ENCODE measurements at places on chromosomes 11 and 22.

DNA sequence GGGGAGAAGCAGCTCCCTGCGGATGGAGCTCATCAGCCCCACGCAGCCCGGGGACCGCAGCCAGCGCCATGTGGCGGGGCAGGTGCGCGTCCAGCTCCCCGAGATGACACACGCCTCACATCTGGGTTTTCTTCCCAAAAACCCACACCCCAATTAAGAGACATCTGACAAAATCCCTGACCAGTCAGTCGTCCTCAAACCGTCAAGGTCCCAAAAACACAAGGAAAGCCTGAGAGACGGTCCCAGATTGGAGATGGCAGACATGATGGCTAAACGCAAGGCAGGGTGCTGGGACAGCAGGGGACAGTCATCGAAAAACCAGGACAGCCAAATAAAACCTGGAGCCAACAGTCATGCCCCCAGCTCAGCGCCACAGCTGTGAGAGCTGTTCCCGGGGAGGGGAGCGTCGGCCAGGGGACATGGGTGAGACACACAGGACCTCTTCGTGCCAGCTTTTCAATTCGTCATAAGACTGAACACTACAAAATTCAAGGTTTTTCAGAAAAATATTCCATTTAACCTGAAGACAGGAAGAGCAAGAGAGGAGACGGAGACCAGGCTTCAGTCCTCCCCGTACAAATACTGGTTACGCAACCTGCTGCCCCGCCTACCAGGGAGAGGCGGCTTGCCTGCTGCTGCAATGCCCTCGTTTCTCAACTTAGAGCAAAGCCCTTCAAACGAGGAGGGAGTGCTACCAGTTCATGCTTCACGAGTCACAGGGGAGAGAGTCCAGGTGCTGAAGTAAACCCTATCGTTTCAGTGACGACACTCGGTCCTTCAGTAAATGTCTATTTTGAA is 10.5 kb downstream of the TOLLIP start:
- DNase-seq, result peak; percentile 61

DNA sequence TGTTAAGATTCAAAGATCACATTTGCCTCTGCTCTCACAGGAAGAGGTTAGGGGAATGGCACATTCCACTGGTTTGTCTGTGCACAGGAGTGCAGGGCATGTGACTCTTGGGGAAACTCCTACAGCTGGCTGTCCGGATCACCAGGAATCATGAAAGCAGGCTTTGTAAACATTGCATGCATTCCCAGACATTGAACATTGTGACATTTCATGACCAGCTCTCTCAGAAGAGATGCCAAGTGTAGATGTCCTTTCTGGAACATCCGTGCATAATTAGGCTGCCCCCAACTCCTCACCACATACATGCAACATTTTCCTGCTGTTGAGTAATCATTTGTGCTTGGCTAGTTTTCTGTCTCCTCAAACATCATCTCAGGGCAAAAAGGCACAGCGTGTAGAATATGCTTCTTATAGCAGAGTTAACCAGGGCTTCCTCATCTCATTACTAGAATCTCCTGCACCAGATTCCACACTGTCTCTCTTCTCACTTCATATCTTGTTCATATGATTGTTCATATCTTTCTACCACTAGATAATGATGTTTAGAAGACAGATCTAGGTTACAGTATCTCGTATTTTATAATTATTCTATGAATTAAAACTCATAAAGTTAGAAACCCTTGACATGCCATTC is 694.7 kb downstream of the NTM start:
- peak; percentile 100 for DNase-seq

DNA sequence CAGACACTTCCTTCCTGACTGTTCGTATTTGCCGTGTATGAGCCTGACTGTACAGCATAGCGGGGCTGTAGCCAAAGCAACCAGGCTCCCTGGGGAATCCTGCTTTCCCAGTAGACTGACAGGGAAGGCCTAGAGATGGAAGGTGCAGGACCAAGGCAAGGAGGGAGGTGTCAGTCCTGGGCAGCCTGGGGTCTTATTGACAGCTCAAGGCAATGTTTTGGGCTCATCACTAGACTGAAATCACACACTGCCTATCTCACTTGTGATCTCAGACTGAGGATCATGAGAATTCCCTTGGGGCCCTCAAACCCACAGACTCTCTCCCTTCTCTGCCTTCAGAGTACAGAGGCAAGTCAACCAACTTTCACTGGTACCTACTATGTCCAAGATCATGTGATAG is 346.8 kb upstream of the NARS2 start:
- no peak for DNase-seq

GRCh38 chr22:39297490-39298240 is 21.8 kb downstream of the RPL3 start:
- peak; percentile 62 for DNase-seq

- no peak for DNase-seq
These were observed 32.2 kb upstream of the SYT9 start for GRCh38 chr11:7219491-7219890.

- DNase-seq, result no peak
These were observed 8.7 kb downstream of the DRAP1 start for GRCh38 chr11:65927904-65928397.

GRCh38 chr11:62499944-62500649 is 46.5 kb downstream of the AHNAK start:
- no peak for DNase-seq

DNA sequence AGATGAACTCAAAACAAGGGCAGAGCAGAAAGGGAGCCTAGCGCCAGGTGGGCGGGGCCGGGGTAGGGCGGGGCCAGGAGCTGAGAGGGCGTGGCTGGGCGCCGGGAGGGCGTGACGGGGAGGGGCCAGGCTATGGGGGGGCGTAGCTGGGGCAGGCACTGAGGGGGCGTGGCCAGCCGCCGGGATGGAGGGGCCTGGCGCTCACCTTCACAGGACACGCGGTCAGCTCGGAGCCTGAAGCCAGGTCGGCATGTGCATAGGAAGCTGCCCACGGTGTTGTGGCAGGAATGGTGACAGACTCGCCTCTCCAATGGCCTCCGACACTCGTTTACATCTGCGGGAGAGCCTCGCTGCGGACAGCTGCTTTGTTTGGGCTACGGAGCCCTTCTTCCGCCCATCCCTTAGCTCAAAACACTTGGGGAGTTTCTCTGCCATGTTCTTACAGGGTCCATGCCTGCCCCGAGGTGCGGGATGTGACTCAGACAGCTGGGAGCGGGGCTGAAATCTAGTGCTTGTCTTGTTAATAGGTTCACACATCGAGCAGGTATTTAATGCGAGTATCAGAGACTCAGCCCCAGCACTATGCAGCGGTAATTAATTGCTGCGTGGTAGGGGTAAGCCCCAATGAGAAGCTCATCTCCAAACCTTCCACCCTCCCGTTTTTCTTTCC is 13.4 kb downstream of the VWCE start:
- DNase-seq, result peak; percentile 45

GRCh38 chr11:12050470-12051286 is 42.3 kb upstream of the DKK3 start:
- peak; percentile 24 for DNase-seq

- DNase-seq, result peak; percentile 38
These were observed 67.8 kb downstream of the TCF20 start for GRCh38 chr22:42202669-42203068.

- no peak for DNase-seq
These were observed 16.0 kb upstream of the CYB5R3 start for GRCh38 chr22:42664976-42665831.

GRCh38 chr11:14323118-14323676 is 35.8 kb downstream of the RRAS2 start:
- no peak for DNase-seq

GRCh38 chr11:24324211-24324610 is 172.6 kb upstream of the LUZP2 start:
- DNase-seq, result peak; percentile 2

DNA sequence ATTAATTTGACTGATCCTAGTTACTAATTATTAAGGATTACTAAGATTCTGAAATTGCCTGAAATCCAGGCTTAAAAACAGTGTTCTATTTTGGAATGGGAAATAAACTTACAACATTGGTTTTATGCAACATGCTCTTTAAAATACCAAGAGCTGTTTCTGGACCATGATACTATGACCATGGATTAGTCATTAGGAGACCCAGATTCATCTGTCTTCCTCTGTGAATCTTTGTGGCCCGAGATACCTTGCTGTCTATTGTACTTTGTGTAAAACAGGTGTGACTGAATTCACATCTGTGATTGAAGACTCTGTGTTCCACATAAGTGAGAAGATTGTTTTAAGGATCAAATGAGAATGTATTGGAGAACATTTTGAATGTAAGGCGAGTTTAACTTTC is 98.8 kb downstream of the HSD17B12 start:
- no peak for DNase-seq

DNA sequence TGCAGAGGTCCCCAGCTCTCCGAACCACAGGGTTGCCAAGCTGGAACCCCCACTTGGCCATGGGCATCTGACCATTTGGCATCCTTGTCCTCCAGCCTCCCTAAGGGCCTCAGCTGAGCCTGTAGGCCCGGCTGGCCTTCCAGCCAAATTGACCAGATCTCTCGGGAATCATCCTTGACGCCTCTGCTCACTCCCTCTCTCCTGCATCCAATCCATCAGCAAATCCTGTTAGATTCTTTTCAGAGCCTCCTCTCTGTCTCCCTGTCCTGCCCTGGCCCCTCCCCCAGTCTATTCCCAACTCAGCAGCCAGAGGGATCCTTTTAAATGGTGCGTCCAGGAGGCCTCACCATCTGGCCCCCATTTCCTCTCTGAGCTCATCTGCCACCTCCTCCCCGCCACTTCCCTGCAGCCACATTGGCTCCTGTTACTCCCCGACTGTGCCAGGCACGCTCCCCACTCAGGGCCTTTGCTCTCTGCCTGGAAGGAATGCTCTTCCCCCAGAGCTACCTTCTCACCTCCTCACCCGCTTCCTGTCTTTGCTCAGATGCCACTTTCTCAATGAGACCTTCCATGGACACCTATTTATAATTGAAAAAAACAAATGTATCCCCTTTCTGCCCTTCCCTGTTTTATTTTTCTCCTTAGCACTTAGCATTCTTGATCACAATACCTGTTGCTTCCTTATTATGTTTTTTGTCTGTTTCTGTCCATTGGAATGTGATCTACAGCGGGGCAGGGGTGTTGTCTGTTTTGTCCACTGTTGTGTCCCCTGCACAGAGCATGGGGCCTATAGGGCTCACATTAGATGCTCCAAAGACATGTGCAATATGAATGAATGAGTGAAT is 78.1 kb downstream of the NFAM1 start:
- peak; percentile 74 for DNase-seq

DNA sequence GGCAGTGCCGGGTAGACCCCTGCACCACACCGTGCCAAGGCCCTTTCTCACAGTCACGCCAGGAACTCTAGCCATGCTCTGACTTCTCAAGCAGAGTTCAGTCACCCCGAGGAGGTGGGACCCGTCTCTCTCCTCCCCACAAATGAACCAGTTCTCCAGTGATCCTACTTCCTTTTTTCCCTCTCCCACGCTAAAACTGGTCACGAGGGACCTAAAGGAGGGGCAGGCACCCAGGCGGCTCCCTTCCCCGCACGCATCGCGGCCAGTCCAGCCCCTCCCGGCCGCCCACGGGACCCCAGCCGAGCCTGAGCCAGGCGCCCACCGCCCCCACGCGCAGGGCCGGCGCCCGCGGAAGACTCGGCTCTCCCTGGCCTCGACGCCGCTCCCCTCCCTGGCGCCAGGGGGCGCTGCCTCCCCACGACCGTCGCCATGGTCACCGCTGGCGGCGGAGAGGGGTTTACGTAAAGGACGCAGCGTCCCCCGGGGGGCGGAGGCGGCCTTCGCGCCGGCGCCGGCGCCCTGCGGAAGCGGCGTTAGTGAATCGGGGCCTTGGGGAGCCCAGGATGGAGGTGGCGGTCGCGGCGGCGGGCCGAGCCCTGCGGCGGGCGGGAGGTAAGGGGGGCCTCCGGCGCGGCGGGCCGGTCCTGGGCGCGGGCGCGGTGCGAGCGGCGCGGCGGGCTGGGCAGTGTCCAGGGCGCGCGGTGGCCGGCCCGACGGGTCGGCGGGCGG is at the start of gene DAGLA:
Gene DAGLA (plus strand): TSS at position 499 of the 729 bp plus-strand sequence. CDS start 39,765 bp downstream, outside the sequence.
- DNase-seq, result peak; percentile 64

DNA sequence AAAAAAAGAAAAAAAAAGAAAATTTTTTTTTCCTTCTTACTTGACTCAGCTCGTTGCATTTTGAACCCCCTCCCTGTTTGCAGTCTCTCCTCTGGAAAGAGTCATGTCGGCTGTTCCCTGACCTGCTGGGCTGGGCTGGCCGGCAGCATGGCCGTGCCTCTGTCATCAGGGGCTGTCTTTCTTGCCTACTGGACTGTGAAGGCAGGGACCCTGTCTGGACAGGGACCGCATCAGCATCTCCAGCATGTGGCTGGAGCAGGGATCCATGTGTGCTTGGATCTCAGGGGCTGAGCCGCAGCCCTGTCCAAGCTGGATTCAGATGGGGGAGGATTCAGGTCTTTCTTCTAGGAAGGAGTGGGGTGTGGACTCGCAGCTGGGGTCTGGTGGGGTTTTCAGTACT is 15.5 kb downstream of the FBLN1 start:
- no peak for DNase-seq

DNA sequence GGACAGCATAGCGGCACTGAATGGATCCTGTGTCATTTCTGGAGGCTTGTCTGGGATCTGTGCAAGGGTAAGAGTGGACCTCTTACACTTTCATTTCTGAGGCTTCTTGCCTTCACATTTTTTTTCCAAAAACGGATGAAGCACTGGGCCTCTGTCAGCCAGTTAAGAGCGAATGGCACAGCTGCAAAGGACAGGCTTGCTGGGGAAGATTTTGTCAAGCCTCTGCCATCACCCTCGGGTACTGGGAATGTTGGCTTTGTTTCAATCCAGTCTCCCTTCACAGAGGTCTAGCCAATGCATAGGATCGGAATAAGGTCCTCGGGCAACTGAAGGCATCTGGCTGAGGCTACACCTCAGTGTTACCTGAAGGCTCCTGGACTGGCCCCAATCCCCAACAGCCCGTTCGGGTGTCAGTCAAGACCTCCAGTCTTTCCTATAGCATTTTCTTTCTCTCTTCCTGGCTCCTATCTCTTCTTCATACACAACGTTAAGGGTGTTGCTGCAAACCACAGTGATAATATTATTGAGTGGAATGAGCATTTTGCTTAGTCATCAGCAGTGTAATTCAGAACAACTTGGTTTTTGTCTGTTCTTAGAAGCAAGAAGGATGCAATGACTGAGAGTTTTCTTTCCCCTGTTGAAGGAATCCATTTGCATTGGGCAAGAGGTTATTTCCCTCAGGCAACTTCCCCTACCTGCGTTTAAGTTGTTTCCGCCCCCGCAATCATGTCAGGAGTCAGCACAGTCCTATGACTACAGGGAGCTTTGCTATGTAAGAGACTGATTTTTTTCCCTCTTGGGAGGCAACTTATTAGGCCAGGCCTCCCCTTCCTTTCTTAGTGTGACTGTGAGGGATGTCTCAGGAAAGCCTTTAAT is 22.8 kb downstream of the NPAT start:
- peak; percentile 38 for DNase-seq

All from EH (cell line).